ENCODE measurements at places on chromosomes 4 and X.

- DNase-seq: no peak
Measured at GRCh38 chrX:104013606-104014005, at the start of gene H2BW1. TSS of gene H2BW1 (minus strand) at chrX:104013708. CDS start at chrX:104013576, 132 bp downstream.

GRCh38 chrX:129813662-129814368, 29.9 kb downstream of the ZDHHC9 start:
- DNase-seq: no peak

- no peak for DNase-seq
Measured at GRCh38 chr4:168319486-168320019, 1.0 kb upstream of the DDX60 start.

GRCh38 chr4:100509386-100509785, 8.4 kb downstream of the EMCN start:
- DNase-seq: no peak

- no peak for DNase-seq
Measured at GRCh38 chr4:99210789-99211188, 8.3 kb downstream of the ADH6 start.

DNA sequence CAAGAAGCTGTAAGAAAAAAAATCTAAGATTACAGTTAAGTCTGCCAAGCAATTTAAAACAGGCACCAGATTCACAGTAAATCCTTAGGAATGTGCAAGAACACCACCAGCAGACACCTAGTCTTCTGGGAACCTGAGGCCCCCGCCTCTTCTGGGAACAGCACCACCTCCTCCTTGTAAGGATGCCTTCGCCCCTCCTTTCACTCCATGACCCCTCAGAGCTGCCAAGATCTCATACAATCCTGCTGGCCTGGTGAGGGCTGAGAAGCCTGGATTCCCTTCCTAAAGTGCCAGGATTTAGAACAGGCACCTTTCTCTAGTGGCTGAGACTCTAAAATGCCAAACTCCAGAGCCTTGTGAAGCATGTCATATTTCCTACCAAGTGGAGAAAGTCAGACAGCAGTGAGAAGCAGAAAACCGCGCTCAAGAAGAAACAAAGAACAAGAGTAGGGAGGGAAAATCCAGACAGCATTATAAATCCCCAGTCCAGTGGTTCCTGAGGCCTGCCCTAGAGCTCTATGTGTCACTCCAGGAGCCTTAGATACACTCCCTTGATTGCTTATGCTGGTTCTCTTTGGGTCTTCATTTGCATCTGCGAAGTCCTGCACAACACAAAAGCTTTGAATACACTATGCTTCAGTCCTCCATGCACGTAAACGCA, 166.4 kb downstream of the TSPAN5 start:
- no peak for DNase-seq

- no peak for DNase-seq
Measured at GRCh38 chrX:100948557-100948956, 19.8 kb upstream of the XKRX start.

DNA sequence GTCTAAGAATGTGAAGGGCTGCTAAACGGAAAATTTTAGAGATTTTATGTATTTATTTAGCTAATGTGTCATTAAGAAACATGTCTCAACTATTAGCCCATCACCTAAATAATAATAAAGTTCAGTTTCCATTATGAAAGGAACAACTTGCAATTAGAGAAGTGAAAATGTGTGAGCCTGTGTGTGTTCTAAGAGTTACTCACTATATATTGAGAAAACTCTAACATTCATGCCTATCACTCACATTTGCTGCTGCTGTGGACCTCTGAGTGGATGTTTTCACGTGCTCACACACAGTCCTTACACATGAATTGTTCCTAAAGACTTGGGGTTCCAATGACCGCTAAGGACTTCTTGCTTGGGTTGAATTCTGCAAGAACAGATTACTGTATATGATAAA, 364.0 kb downstream of the TMA16 start:
- no peak for DNase-seq

- DNase-seq: no peak
Measured at GRCh38 chr4:150072906-150073714, 5.1 kb upstream of the DCLK2 start.

GRCh38 chrX:47900833-47901232, 64.1 kb downstream of the ZNF81 start:
- no peak for DNase-seq

DNA sequence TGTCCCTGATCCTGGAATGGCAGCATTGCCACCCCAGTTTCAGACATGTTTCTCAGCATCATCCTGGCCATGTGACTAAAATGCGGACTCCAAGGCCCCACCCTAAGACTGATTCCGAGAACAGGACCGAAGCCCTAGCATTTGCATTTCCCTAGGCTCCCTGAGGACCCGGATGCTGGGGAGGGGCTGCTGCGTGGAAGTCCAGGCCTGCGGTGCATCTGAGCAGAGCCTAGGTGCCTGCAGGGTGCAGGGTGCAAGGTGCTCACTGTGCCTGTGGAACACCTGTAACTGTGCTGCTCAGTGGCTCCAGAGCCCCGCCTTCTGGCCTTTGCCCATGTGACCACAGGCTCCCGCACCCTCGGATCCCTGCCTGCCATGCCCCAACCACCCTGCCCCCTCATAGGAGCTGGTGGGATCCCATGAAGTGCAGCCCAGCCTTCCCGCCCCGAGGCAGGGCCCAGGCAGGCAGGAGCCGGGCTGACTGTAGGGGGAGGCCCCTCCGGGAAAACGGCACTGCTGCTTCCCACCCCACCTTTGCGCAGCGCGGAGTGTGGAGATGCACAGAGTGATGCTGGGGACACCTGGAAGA, 14.9 kb downstream of the PNMA6F start:
- DNase-seq: no peak

GRCh38 chrX:110133735-110134370, 130.9 kb downstream of the TMEM164 start:
- DNase-seq: no peak

DNA sequence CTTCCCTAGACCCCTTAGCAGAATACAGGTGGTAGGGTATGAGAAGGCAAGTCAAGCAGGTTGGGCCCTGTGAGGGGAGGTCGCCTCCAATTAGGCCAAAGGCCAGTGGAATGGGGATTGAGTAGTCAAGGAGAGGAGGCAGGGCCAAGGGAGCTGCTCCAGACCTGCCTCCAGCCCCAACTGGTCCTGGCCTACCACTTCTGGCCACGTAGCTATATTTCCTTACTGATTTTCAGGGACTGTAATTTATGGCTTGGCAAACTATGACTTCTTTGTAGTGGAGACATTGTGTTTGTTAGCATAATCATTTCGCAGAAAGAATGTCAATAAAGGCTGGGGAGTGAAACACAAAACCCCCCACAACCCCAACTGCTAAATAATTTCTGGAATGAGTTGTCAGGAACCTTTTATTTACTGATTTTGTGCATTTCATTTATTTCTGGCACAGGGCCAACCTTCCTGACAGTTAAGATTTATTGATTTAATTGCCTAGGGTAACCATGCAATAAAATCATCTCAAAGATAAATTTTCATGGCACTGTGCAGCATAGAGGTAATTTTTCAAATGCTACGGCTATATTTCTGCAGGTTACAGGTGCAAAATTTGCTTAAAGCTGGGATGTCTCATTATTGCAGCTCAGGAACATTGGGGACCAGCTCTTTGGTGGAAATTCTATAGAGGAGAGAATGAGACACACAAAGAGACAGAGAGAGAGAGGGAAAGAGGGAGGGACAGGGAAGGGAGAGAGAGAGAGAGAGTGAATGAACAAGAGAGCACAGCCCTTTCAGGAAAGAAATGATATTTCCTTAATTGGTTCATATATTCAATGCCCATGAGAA, 494.9 kb downstream of the IDS start:
- no peak for DNase-seq

DNA sequence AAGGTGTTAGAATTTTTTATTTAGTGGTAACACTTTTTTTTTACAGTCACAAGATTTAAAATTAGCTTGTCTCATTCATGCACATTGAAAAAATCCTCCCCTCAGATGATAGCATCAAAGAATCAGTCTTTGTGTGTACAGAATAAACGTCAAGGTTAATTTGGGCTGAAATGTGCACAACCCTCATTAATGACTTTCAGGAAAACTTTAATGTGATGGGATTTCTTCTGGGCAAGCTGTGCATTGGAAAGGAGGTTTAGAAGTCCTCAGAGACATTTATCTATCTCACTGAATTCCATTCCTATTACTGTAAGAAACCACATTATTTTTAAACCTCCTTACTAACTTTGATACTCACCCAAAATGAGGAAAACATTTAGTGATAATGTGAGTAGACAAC, 88.2 kb upstream of the TECRL start:
- no peak for DNase-seq

All from right kidney (tissue), 9 donors.